ENCODE measurements at places on chromosomes 5 and 9.

GRCh38 chr9:98523231-98523901, 185.4 kb downstream of the GABBR2 start:
- no peak for DNase-seq

- no peak for DNase-seq
Observed at GRCh38 chr9:131854896-131855613, 115.2 kb upstream of the RAPGEF1 start.

- no peak for DNase-seq
Observed at GRCh38 chr9:93677641-93678136, 101.3 kb downstream of the PHF2 start.

GRCh38 chr5:116439905-116440304, 134.7 kb downstream of the SEMA6A start:
- DNase-seq = no peak

DNA sequence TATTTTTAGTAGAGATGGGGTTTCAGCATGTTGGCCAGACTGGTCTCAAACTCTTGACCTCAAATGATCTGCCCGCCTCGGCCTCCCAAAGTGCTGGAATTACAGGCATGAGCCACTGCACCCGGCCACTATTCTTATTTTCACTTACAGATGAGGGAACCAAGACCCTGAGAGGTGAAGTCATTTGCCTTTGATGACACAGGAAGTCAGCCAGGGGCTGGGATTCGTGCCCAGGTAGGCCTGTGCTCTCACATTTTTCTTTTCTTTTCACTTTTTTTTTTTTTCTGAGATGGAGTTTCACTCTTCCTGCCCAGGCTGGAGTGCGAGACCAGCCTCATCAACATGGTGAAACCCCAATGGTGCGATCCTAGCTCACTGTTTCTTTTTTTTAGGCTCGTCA, 22.2 kb downstream of the ENG start:
- no peak for DNase-seq

DNA sequence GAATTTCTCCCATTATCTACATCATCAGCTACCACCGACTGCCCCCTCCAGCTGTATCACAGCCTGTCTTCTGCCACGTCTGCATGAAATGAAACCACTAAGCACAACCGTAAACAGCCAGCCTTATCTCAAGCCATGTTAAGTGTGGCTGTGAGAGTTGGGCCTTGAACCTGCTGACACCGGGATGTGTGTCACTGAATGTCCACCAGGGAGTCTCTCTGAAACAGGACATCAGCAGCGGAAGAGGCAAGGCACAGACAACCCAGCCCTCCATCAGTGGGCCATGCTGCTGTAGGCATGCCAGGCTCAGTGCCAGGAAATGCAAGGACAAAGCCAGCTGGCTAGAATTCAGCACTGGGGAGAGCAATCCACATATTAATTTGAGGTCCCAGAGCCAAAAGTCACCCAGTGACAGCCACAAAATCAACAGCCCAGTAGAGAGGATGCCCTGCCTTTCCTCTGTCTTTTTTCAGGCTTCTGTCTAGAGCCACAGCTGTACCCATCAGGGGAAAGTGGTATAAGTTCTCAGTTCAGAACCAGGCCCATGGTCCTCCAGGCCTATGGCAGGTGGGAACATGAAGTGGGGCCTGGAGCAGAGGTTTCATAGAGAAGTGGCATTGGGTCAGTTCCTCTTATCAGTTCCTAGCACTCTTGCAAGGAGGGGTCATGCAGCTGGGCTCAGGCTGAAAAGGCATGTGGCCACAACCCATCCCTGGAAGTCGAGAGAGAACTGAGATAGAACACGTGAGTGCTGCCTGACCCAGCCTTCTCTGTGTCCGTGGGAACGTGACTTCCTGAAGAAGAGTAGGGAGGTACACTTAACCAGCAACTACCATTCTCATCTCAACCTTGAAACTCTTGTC, 199.4 kb downstream of the ESM1 start:
- DNase-seq = no peak

- no peak for DNase-seq
Observed at GRCh38 chr5:161535762-161536161, 10.8 kb downstream of the GABRB2 start.

GRCh38 chr5:71929003-71929402, 178.3 kb upstream of the MAP1B start:
- DNase-seq = no peak

DNA sequence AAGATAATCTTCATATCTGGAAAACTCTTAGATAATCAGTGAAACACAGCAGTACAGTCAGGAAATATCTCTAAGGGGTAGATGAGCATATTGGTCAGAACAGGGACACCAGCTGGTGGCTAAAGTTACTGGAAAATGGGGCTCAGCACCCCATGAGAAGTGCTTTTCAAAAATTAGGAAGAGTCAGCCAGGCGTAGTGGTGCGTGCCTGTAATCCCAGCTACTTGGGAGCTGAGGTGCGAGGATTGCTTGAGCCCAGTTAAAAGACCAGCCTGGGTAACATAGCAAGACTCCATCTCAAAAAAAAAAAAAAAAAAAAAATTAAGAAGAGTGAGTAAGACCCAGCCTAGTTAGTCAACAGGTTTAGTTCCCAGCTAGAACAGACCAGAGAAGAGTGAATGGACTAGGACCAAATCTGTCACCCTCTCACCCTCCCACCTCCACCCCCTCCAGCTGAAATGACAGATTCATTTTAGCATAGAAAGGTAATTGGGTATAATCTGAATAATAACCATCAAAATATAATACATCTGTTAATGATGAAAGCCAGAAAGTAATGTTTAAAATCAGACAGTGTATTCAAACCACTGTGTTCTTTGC, 120.9 kb downstream of the CDC42SE2 start:
- peak; percentile 74 for DNase-seq

DNA sequence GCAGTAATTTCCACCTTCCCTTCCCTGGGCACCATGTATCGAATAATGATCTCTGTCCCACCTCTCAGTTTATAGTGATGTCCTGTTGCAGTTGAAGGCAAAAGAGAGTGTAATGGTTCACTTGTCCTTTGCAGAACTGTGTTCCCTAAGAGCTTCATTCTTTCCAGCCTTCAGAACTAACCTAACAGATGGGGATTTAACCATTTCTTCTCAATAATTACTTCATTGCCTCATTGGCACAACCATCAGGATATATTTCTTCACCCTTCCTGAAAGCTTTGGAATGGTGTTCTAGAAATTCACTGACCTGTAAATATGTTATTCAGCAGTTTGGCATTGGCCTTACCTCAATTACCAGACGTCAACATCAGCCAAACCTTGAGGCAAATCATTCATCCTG, 83.9 kb upstream of the PRRC1 start:
- DNase-seq = no peak

DNA sequence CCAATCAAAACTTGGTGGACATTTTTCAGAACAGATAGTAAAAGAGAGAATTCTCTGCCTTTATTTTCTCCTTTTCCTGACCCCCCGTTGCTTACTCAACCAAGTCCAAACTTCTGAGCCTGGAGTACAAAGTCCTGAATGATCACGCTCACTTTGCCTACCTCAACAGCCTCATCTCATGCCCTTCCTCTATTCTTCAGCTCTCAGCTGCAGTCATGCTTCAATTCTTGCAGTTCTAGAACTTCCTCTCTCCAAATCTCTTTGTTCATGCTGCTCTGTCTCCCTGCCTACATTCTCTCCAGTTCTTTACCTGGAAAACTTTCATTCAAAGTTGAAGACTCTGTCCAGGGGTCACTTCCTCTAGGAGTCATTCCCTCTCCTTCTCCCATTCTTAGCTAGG, 398.5 kb upstream of the SLC24A2 start:
- DNase-seq = no peak

DNA sequence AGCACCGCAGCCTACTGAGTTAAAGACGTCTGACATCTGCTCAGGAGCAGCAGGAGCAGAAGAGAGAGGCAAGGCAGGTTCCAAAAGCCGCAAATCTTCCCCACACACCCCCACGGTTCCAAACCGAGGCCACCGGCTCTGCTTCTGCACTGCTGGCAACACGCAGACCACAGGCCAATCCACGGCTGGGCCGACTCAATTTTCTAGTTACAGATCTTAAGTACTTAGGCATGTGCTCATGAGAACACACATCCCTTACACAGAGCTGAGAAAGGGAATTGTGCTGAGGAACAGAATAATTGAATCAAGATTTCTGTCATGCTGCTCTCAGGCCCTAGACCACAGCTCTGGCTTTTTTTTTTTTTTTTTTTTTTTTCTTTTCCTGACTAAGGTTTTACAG, 32.6 kb downstream of the PAX5 start:
- no peak for DNase-seq

- DNase-seq = no peak
Observed at GRCh38 chr5:35810601-35811000, 46.1 kb upstream of the IL7R start.

- DNase-seq = peak; percentile 66
Observed at GRCh38 chr9:108885643-108886348, 23.7 kb downstream of the ACTL7A start.

GRCh38 chr5:136133922-136134379, 1.3 kb downstream of the SMAD5 start:
- DNase-seq = no peak

DNA sequence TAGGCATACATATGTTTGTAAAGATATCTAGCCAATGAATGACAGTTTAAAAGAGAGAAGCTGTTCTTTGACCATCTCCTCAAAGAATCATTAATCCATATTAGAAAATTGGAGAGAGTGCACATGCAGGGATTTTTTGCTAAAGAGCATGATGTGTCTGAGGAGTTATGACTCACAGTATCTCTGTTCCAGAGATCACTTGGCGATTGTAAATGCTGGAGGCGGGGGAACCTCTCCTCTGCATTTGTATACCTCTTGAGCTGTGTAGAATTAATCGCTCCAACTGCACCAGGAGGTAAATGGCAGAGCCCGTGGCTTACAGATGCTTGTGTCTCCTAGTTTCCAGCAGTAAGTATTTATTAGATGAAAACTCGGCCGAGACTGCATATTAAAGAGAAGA, 3.6 kb upstream of the SPATA31D1 start:
- DNase-seq = no peak

- peak; percentile 59 for DNase-seq
Observed at GRCh38 chr5:1380011-1380817, 35.3 kb upstream of the CLPTM1L start.

GRCh38 chr5:150612405-150612804, 28.1 kb upstream of the SYNPO start:
- DNase-seq = no peak

DNA sequence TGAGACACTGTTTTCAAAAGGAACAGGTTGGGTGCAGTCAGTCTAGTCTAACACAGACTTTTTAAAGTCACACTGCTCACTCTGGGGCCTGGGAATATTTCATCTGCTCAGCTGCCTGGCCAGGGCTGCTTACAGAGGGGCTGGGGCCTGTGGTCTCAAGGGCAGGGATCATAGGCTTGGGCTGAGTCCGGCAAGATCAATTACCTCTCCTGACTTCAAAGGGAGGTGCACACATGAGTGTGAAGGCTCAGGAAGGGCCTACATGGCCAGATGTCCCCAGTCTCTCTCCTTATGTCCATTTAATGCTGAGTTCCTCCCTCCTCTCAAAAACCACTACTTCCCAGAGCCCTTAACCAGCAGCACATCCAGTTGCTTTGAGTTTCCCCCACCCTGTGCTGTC, 247.2 kb downstream of the HSPA4 start:
- no peak for DNase-seq

GRCh38 chr5:87252283-87252605, 15.4 kb upstream of the RASA1 start:
- DNase-seq = no peak

DNA sequence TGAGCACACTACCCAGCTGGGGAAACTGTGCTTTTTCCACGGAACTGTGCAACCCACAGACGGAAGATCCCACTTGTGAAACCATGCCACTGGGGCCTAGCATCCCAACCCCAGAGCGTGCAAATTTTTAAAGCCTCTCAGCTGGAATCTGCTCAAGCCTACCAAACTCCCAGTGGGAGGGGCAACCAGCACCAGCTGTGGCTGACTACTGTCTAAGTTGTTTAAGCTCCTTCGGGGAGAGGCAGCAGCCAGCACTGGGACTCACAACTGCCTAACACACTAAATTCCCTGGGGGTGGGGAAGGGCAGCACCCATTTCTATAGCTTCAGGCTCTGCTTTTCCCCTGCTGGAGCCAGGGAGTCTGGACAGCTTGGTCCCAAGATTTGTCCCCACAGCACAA, 287.6 kb upstream of the MSX2 start:
- no peak for DNase-seq

GRCh38 chr5:40465416-40465815, 214.3 kb upstream of the PTGER4 start:
- DNase-seq = no peak

DNA sequence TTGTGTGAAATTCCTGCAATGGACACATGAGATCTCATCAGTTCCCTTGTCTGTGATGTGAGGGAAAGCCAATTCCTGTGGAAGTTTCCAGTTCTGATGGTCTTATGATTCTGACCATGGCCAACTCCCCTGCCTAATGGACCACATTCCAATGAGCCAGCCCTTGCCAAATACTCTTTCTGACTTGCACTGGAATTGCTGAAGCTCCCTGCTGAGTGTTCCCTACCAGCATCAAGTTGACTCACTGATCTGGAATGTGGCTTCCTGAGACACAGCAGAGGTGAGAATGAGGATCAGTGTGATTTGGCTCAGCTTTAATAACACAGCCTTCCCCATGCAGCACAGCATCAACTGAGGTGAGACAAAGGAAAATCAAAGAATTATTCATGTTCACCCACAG, 427.8 kb downstream of the KDM4C start:
- DNase-seq = no peak

GRCh38 chr9:105168870-105169319, 75.6 kb upstream of the SLC44A1 start:
- no peak for DNase-seq

DNA sequence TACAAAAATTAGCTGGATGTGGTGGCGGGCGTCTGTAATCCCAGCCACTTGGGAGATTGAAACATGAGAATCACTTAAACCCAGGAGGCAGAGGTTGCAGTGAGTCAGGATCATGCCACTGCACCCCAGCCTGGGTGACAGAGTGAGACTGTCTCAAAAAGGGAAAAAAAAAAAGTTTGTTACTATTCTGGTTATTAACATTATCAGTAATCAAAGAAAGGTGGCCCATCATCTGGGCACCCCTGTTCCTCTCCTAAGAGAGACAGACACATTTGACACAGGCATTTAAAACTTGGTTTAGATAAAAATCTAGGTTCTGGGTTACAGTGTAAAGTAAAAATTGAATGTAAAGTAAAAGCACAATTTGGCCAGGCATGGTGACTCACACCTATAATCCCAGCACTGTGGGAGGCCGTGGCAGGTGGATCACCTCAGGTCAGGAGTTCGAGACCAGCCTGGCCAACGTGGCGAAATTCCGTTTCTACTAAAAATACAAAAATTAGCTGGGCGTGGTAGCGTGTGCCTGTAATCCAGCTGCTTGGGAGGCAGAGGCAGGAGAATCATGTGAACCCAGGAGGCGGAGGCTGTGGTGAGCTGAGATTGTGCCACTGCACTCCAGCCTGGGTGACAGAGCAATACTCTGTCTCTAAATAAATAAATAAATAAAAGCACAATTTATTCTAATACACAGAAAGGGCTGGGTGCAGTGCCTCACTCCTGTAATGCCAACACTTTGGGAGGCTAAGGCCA, 16.7 kb upstream of the PHYHD1 start:
- DNase-seq = no peak
